ENCODE measurements at places on chromosomes 2 and 18.

DNA sequence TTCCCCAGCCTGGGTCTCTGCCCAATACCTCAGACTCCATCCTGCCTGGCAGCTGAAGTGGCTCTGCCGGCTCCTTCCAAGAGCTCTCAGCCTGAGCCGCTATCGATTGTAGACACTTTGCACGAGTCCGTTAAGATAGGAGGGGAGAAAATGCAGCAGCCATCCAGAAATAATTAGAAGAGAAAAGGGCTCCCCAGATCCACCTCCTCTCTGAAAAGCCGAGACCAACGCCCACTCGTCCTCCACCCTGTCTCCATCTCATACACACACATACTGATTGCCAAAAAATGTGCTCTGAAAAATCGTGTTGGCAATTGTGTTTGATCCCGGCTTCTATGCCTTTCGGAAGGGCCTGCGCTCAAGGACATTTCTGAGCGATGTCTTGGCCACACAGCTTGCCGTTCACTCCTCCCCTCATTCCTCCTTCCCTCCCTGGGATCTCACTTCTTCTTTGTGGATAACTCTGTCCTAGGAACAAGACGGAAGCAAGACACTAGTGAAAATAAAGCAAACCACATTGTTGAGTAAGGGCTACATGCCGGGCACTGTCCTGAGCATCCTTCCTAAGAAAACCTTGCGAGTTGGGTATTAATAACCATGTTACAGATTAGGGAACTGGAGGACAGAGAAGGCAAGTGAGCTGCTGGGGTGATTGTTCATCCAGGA lies 372.8 kb upstream of the MYT1L start:
- no peak for DNase-seq

DNA sequence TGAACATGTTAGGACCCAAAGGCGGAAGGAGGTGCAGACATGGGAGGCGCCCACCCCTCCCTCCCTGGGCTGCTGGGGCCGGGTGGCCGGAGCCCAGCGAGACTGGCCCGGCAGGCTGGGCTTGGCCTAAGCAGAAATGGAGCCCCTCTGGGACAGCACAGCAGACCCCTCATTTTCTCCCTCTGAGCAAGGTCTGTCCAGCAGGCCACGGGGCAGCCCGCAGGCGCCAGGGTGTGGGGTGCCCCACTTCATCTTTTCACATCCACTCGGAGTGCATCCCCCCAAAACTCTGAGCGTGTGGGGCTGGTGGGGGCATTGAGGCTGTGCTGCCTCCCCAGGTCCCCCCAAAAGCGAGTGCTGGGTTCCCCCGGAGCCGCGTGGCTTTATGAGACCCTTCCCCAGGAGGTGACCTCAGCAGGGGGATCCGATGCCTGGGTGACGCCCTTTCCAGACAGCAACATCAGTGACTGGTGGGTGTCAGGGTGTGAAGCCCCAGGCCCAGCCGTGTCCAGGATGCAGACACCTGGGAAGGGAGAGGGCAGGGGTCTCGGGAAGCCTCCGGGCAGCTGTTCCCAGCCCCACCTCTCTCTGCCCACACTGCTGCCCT lies 36.7 kb upstream of the GPC1 start:
- no peak for DNase-seq

GRCh38 chr2:184971546-184972068 lies 373.3 kb downstream of the ZNF804A start:
- DNase-seq: no peak

GRCh38 chr2:173028141-173028540 lies 47.5 kb upstream of the MAP3K20 start:
- DNase-seq: no peak

- no peak for DNase-seq
These were observed 25.2 kb upstream of the STON1 start for GRCh38 chr2:48504647-48505327.

Measured in AG09309 (cell line).